Renal cortical epithelial cell (primary cell): ENCODE measurements at places on chromosomes 5 and 9. TPM values are rescaled to one million over a fixed set of nuclear protein-coding genes. Genes with fewer than 3 reads are reported as not detected.

- no peak for DNase-seq
Observed at GRCh38 chr5:132667761-132668705, 5.8 kb upstream of the IL4 start.

GRCh38 chr9:98168941-98169488, 23.4 kb downstream of the CORO2A start:
- DNase-seq, result no peak

The GTF2H2 gene
- 41.8 and 42.2 TPM in 2 replicates for total RNA-seq

DNA sequence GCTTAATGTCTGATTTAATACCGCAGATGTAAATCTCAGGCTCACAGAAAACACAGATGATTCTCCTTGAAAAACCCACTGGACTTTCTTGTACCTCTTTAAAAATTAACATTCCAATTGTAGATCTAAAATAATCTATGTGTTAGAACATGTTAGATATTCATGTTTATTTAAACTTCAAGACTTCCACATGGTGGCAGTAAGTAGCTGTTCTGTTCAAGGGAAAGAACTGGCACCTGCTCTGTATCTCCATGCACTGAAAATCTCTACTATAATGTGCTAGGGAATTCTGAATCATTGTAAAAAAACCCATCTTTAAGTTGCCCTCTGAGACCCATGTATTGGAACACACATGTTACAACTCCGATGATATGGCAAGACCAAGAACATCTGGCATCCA, 366.9 kb downstream of the DMRTA1 start:
- DNase-seq, result peak; percentile 19

- DNase-seq, result no peak
Observed at GRCh38 chr5:32471784-32472183, 27.2 kb upstream of the ZFR start.

DNA sequence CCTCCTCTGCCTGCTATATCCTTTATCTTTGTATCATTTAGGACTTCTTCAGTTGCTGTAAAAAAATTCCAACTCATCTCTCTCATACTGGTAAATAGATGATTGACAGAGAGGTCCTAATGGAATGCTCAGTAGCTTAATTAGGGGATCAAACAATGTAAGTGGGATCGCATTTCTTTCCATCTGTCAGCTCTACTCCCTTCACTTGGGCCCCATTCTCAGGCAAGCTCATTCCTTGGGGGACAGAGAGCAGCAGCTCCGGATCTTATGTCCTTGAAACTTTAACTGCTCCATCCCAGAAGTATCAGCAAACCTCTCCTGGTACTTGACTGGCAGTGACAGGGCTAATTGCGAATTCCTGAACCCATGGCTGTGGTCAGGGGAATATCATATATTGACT, 146.7 kb downstream of the YTHDC2 start:
- no peak for DNase-seq

- no peak for DNase-seq
Observed at GRCh38 chr5:82636591-82636990, 358.4 kb upstream of the RPS23 start.

- no peak for DNase-seq
Observed at GRCh38 chr5:110439296-110439695, 287.2 kb downstream of the TMEM232 start.

The S100Z gene
- not detected in 2 replicates for total RNA-seq

DNA sequence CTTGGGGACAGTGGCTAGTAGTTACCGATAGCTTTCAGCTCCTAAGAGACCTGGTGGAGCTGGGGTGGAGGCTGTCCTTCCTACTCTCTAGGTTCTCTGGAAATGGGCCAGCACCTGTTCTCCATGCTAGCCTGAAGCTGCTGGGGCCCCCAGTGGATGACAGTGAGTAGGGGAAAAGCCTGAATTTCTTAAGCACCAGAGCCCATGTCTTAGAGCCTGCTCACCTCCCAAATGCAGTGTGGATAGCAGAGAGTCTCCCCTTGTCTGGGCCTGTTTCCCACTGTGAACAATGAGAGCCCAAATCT, 105.8 kb downstream of the DAB2IP start:
- no peak for DNase-seq

The ANKRD34B gene
- total RNA-seq, result 4.4 and 4.5 TPM in 2 replicates

- DNase-seq, result no peak
Observed at GRCh38 chr5:36389245-36389644, 87.5 kb upstream of the RANBP3L start.

DNA sequence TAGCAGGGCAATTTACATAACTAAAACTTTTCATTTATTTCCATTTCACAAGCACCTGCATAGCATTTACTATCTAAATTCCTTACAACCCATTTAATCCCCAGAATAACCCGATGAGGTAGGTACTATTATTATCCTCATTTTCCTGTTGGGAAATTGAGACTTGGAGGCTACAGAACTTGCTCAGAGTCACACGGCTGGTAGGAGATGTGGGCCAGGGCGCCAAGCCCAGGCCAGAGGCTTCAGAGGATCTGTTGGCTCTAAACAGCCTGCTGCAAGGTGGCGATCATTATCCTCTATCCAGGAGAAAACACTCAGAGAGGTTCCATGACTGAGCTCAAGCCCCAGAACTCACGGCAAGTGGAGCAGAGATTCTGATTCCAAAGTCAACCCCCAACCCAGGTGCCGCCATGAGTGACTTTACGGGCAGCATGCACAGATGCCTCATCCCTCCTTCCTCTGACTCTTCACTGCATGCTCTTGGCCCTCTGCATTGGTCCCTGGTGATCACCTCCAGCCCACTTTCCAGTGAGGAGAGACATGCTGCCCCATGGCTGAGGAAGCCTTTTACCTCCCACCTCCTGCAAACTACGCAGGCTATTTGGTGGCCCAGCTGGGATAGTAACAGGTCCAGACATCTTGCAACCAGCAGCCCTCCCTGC, 168.4 kb upstream of the FSTL4 start:
- DNase-seq, result no peak

GRCh38 chr5:137248527-137248926, 250.6 kb downstream of the SPOCK1 start:
- peak; percentile 94 for DNase-seq

The PDE6A gene
- 0.10 TPM in 1 of 2 replicates, not detected in the other for total RNA-seq

GRCh38 chr9:12813960-12814876, 39.4 kb downstream of the LURAP1L start:
- peak; percentile 100 for DNase-seq

DNA sequence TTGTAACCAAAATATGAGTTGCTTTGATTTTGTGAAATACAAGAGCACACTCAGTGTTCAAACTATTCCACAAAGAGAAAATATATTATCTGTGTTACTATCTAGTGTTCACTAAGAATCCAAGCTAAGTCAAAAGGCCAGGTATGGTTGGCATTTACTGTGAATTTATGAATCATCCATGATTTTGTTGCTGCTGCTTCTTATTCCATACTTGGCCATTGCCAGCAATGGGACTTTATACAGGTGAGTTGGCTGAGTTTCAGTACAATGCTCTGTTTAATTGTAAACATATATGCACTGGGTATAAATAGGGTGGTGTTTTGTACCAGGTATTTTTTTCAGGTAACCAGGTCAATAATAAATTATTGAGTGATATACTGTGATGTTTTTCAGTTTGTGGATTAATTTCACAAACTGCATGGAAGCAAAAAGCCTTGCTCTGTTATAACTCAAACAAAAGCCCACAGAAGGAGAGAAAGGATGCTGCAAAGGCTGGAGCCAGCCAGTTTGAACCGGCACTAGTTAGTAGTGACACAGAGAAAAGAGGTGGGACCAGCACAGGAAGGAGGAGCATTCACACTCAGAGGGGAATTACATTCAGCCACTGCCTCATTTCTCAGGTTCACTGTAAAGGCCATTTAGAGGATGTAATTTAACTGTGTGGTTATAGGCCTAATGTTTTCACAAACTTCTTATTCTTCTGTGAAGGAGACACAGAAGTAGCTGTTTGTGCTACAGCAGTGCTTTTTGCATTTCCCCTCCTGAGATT, 381.8 kb downstream of the ADGRV1 start:
- DNase-seq, result peak; percentile 83

GRCh38 chr5:102731693-102732092, 23.4 kb upstream of the PAM start:
- DNase-seq, result peak; percentile 42

The CATSPER3 gene
- 0.10 TPM in 1 of 2 replicates, not detected in the other for total RNA-seq

The HMCN2 gene
- total RNA-seq, result under 0.01 TPM in 1 of 2 replicates, not detected in the other

The ZNF367 gene
- total RNA-seq, result 1.3 and 8.7 TPM in 2 replicates

The ADAMTSL1 gene
- total RNA-seq, result 1.5 and 2.3 TPM in 2 replicates

The PHF24 gene
- total RNA-seq, result under 0.01 TPM in 1 of 2 replicates, not detected in the other

- DNase-seq, result no peak
Observed at GRCh38 chr5:78509884-78510769, 138.4 kb downstream of the LHFPL2 start.

The MARVELD2 gene
- total RNA-seq, result 22.9 and 26.6 TPM in 2 replicates

The ACTBL2 gene
- total RNA-seq, result 5.6 and 8.0 TPM in 2 replicates

The SPINK7 gene
- total RNA-seq, result not detected in 2 replicates

- DNase-seq, result peak; percentile 80
Observed at GRCh38 chr9:87662808-87663528, 63.0 kb upstream of the CTSL start.

GRCh38 chr5:137071526-137071925, 427.6 kb downstream of the SPOCK1 start:
- no peak for DNase-seq

The CFAP77 gene
- 0.10 TPM in 1 of 2 replicates, not detected in the other for total RNA-seq

The SOHLH1 gene
- total RNA-seq, result not detected in 2 replicates

DNA sequence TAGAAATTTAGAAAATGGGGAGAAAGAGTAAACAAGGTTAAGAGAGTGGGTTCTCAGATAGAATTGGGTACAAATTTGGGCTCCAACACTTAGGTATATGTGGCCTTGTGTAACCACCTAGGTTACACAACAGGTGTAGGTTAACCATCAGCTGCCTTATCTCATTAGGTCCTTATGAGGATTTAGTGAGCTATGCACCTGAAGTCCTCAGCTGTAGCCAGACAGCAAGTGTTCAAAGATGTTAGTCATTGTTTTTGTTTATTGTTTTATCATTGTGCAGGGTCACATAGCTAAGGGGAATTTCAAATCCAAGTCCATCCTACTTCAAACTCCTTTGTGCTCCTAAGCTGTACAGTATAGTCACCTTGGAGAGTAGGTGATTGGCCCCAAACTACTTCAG, 970 bp upstream of the TRIM32 start:
- peak; percentile 35 for DNase-seq

The XRCC4 gene
- total RNA-seq, result 12.3 and 17.9 TPM in 2 replicates

DNA sequence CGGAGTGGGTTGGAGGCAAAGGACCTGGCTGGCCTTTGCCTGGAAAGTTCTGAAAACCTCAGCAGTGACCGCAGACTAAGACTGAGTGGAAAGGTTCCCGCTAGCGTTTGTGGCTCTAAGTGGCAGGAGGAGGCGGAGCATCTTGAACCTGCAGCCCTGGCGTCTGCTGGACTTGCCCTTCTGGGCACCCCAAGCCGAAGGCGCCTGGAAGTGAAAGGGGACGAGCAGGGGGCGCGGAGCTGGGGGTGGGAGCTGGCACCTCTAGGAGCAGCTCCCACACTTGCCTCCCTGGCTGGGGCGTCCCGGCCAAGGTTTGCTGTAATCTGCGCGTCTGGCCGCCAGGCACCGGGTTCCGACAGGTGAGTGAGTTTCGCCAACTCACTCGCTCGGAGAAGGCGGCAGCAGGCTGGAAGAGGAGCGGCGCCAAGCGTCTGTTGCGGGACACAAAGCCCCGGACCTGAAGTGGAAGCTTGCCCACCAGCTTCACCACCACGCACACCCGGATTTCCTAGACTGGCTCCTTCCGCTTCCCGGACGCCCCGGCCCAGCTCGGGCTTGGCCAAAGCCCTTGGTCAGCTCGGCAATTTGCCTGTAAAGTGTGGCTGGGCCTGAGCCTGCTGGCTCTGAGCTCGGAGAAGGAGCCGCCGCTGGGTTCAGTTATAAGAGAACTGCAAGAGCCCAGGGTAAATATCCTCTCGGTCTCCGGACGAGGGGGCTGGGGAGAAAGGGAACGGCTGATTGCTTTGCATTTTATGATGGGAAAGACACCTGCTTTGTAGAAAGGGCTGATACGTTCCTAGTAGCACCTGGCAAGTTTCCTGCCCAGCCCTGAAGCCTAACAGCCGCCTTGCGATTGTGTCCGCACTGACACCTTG, at the start of gene GNA14:
TSS of gene GNA14 (minus strand) at position 89 of the 875 bp plus-strand sequence. CDS start 529 bp downstream, outside the sequence.
- DNase-seq, result no peak

The SPINK4 gene
- total RNA-seq, result not detected in 2 replicates

DNA sequence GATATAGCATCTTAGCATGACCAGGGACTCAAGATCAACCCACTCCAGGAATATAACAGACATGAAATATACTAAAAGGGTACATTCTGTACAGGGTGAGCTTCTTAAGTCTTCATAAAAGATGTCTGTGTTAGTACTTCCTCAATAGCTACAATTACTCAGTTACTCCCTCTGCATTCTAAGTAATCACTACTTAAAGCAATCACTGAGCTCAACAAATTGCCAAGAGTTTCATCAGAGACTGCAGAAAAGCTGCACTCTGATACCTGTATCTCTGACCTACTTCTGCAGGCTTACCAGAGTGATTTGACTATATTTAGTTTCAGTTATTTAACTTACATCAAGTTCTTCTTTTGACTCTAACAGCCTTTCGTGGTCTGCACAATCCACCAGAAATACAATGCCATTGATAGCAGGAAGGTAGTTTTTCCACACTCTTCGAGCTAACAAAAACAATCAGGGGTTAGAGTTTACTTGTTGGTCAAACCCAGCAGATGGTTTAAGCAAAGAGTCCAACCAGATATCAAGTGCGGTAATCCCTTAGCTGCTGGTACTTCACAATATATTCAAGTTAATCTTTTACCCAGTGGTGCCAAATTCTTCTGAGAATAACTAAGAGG, 23.3 kb downstream of the SAR1B start:
- DNase-seq, result peak; percentile 90

- no peak for DNase-seq
Observed at GRCh38 chr5:56420323-56420722, 187.2 kb upstream of the ANKRD55 start.

The SMIM15 gene
- 77.6 and 108 TPM in 2 replicates for total RNA-seq

GRCh38 chr5:61612431-61612830, 280.4 kb downstream of the ZSWIM6 start:
- DNase-seq, result no peak

The PDZD2 gene
- 6.6 and 14.2 TPM in 2 replicates for total RNA-seq

The TAF11L6 gene
- not detected in 2 replicates for total RNA-seq

DNA sequence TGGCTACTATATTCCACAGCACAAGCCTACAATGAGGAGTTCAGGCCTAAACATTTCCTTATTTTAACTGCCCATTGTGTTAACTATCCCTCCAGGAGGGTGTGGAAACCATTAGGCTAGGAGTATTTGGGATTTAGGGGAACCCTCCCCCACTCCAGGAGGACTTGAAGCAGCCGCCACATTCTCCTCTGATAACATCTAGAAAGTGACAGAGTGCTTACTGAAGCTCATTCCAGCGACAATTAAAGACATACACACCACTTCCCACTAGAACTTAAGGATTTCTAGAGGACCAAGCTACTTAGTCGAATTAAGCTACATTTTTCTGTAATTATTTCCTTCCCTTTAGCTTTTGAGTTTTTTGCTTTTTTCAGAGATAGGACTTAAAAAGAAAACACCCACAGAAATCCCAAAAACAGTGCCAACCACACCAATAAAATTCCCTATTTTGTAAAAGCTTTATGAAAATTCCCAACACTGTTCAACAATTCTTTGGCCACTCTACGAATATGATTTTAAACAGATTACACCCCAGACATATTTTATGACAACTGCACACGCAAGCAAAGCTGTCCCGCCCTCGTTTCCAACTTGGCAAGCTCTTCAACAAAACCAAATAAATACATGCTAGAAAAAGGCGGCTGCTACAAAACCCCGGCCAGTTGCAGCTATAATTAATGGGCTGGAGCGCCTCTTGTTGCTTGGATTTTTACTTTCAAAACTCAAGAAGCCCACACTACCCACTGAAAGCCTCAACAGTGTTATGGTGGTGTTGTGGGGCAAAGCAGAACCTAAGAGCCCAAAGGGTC, 4.5 kb downstream of the ROR2 start:
- DNase-seq, result no peak

The ADAMTS12 gene
- 2.3 and 6.3 TPM in 2 replicates for total RNA-seq
